ENCODE measurements at places on chromosomes 2 and 18.

DNA sequence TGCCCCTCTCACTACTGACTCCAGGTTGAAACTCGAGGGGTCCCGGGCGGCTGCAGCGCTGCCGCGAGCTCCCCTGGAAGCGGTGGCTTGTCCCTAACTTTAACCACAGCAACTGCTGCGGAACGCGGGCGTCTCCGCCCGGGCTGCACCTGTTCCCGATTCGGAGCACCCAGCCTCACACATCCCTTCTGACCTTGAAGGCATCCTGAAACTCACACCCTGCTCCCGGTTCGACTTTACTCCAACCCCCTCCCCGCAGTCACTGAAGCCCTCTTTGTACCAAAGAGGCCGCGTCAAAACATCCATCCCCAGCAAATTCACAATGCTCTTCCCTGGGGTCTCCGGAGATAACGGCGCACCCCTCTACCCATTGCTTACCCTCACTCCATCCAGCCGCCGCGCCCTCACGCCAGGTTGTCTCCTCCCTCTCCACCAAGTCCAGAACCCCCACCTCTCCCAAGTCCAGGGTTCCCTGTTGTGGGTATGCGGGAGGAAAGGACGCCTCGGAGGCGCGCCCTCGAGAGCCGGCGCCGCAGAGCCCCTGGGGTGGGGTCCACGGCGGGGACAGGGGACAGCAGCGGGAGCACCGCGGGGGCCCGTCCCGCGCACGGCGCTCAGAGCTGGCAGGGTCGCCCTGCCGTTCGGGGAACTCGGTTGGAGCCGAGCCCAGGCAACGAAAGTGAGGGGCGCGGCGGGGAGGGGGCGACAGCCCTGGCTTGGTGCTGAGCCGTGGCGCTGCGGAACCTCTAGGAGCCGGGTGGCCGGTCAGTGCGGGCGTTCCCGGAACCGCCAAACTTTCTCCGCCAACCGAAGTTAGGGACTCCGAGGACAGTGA lies 934 bp downstream of the MYO5B start:
- no peak for DNase-seq

GRCh38 chr2:134780972-134781371 lies 57.4 kb upstream of the ACMSD start:
- no peak for DNase-seq

GRCh38 chr2:121524685-121525425 lies 5.8 kb upstream of the RNU4ATAC start:
- DNase-seq, result no peak

DNA sequence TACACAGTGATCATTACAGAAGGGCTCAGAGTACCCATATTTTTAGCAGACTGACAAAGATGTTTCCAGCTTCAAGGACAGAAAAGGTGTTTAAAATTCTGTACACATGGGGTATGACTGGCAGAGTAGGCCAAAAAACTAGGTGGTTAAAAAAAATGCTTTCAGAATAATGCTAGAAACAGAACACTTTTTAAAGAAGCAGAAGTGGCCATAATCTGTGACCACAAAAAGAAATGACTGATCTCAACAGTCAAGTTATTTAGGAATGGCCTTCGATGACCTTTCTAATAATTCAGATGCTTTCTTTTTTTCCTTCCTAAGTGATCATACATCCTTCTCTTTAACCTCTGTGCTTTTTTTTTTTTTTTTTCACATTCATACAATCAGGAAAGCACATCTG lies 4.1 kb upstream of the AQP4 start:
- DNase-seq, result no peak

DNA sequence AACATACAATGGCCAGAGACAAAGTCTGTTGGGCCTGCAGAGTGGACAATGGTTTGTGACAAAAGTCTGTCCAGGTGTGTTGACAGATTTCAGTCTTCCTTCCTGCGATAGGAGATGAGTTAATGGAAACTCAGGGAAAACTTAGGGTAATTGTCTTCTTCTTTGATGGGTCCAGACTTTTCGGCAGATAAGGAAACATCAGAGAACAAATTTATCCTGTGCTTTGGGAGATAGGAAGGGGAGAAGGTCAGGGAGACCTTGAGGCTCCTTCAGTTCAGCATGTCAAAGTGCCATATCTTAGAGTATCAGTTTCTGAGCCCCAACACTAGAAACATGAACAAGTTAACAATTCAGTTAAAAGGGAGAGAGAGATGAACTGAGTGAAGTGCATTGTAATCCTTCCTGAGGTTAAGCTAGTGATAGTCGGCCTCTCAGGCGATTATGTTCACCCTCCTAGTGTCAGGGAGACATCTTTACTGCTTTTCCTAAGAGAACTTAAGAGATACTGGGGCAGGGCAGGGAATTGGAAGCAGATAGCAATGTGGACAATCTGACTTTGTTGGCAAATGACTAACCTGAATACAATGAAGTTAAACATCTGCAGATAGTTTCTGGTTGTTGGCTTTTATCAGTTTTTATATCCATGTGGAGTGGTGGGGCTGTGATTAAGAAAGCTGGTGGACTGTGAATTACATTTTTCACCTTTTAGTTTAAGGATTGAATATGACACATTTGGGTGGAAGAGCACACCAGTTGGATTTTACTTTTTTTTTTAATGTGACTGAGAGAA lies 248.8 kb upstream of the FN1 start:
- no peak for DNase-seq

DNA sequence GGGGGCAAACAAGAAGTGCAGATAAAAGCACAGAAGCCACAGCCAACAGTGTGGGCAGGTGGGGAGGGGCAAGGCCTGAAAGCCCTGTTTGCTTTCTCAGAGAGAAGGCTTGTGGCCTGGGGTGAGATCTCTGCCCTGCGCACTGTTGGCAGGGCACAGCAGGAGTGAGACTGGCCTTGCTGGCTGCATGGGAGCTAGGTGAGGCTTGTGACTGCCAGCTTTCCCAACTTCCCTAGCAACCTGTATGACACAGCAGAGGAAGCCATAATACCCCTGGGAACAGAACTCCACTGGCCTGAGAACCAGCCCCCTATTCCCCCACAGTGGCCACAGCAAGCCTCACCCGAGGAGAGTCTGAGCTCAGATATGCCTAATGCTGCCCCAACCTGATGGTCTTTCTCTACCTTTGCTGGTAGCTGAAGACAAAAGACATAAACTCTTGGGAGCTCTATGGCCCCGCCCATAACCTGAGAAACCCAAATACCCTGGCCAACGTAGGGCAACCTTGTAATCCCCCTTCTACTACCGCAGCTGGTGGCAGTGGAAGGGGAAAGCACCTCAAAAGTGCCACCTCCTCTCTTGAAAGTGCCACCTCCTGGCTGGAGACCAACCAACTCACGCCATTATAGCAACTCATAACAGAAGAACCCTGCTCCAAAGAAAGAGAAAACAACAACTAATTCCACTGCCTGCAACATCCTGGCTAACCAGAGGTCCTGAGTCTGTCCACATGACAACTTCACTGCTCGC lies 44.4 kb downstream of the LCT start:
- DNase-seq, result no peak

- no peak for DNase-seq
These were observed 145.0 kb downstream of the DCC start for GRCh38 chr18:52484977-52485376.

DNA sequence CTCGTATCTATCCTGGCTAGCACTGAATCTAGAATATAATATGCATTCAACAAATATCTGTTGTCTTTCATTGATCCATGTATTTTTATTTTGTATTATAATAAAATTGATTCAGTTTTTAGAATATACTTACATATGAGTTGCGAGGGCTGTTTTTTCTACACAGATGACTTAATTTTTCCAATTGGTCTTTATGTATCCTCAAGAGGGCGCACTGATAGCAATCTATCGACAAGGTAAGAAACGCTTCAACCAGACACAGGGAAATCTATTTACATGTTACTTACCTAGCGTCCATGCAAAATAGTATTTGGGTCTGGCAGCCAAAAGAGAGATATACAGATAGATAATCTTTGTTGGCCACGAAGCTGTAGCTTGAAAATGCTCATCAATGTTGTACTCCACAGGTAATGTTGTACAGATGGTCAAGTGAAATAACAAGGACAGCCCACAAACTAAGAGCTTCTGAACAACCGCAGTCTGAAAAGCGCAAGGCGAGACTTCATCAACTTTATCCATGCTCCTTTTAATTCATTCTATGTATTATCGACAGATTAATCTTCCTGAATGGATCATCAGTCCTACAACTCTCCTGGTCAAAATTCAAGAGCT lies 35.5 kb upstream of the KIDINS220 start:
- DNase-seq, result no peak

Measured in mucosa of gallbladder (tissue), 1 donor.